ENCODE measurements at places on chromosomes 11 and 22.

DNA sequence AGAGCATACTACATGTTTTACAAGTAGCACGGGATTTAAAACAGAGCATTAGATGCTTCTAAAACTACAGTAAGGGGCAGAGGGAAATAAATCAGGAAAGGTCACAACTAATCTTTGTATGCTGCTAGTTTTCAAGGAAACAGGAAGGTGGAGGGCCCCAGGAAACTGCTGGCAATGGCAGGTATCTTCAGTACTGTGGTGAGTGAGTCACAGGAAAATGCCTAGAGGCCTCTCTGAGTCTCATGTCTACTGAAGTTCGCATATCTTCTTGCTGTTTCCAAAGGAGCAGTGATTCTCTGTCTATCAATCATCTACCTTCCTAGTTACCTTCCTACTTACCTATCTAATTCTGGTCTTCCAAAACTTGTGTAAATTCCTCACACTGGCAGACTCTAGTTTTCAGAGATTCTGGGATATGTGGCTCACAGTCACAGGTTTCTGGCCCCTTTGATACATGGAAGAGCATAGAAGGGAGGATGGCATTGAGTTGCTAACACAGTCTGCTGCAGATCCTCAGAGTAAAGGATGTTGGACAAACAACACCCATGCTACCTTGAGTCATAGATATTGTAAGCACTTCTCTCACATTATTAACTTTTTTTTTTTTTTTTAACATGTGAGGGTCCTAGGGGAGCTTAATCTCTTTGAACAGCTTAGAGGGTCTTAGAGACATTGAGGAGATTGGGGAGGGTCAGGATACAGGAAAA, 58.8 kb upstream of the SYN3 start:
- no peak for DNase-seq

- DNase-seq, result no peak
Measured at GRCh38 chr11:66228521-66228920, 39.9 kb upstream of the RAB1B start.

- DNase-seq, result no peak
Measured at GRCh38 chr11:118886681-118887111, 3.0 kb downstream of the CXCR5 start.

DNA sequence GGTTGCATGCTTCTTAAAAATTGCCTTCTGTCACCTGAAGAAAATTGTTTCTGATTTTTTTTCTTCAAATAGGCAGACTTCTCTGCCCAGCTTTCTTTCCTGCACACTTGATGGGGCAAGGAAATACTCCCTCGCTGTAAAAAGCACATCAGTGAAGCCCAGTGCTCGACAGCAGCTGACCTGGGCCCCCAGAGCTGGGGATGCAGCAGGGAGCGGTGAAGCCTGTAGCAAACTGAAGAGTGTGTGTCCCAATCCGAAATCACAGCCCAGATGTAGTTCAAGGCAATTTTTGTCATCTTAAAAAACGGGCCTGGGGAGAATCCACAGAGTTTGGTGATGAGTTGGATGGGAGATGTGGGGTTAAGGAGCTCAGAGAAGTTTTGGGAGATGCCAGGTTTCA, 27.0 kb upstream of the MPPED1 start:
- no peak for DNase-seq

DNA sequence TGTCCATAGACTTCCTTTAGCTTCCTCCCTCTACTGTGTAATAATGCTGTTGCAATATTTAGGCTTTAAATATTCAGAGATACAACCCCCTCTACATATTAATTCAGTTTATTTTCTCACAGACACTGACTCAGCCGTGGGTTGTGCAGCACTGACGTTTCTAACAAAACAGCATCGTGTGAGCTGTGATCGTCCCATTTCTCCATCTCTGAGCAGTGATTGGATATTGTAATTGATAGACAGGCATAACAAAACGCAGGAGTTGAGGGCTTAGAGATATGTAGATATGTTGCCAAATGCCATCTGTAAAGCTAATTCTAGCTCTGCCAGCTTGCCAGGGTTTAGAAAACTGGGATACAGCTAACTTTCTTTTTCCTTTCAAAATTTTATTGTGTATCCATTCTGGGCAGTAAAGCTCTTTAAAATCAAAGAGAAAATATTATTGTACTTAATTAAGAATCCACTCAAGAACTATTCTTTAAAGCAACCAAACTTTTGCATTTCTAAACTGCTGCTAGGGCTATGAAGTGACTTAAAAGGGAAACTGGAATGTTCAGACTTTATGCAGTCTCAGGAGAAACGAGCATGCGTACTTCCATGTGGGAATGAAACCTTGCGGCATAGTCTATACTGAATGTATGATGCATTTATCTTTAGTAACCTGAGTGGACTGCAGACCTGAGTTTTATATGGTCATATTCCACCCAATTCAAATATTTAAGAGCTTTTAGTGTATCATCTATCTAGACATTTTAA, 22.7 kb downstream of the BTBD10 start:
- DNase-seq, result peak; percentile 48

DNA sequence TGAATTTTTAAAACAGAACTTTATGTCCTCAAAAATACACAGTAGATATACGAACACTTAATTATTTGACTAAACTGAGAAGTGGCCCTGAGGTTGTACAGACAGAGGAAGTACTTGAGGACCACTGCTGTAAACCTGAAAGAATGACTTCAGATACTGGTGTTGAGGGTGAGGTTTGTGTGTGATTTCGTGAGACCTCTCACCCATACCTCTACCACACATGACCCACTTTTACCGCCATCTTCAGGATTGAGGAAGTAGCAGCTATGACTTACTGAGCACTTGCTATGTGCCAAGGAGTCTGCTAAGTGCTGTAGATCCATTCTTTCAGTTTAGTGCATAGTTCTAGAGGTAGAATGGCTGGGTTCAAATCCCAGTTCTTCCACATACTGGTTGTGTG, 21.9 kb downstream of the MMP13 start:
- DNase-seq, result no peak

DNA sequence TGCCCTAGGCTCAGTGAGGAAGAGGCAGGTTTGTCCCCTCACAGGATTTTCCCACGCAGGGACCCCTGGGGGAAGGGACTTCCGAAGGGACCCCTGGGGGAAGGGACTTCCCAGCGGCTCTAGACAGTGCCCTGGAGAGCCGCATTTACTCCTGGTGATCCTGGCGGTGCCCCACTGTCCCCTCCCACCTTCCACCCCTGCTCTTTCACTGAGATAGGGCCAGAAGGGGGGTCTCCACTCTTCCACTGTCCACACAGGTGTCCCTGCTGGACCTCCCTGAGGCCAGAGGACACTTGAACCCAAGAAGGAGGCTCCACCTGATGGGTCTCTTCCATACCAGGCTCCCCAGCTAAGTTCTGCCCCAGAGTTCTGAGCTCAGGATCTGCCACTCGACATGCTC, 1333.9 kb downstream of the BRD1 start:
- DNase-seq, result no peak

DNA sequence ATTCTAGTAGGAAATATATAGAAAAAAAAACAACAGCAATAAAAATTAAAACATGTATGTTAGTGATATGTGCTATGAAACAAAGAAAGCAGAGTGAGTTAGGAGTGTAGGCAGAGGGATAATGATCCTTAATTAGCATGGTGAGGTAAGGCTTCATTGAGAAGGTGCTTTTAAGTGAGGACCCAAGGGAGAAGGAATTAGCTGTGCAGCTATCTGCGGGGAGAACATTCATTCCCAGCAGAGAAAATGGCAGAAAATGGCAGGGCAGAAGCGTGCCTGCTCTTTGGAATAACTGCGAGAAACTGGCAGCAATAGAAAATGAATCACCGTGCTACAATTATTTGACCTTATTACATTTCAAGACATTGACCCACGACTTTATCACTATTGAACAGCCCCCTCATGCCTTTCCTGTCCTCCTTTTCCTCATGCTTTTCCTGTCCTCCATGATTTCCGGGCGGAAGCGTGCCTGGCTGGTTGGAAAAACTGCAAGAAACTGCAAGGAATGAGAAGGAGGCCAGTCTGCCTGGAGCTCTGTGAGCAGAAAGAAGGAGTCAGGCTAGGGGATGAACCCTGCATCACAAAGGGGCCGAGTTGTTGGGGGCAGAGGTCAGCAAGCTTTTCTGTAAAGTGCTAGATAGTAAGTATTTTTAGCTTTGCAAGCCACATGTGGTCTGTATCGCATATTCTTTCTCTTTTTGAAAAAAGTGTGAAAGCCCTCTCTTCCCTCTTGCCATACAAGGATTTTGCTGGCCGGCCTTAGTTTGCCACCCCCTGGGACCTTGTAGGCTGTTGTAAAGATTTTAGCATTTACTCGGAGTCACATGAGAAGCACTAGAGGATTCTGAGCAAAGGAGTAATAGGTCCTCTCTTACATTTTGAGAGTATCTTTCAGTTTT, 37.1 kb upstream of the SWAP70 start:
- DNase-seq, result peak; percentile 80

DNA sequence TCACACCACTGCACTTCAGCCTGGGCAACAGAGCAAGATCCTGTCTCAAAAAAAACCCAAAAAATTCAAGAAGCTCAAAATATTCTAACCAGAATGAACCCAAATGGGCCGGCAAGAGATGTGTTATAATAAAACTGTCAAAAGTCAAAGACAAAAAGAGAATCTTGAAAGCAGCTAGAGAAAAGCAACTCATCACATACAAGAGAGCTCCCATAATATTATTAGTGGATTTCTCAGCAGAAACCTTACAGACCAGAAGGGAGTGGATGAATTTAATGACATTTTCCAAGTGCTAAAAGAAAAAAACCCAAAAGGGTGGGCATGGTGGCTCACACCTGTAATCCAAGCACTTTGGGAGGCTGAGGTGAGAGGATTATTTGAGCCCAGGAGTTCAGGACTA, 22.9 kb upstream of the HORMAD2 start:
- DNase-seq, result no peak

GRCh38 chr11:47992959-47993820, 12.8 kb downstream of the PTPRJ start:
- DNase-seq, result no peak

- DNase-seq, result no peak
Measured at GRCh38 chr11:55658031-55658573, 3.9 kb upstream of the OR4C6 start.

- DNase-seq, result no peak
Measured at GRCh38 chr11:113974741-113975470, at the start of gene HTR3A. HTR3A (plus strand) TSS chr11:113975108; CDS start chr11:113975326, 218 bp downstream.

DNA sequence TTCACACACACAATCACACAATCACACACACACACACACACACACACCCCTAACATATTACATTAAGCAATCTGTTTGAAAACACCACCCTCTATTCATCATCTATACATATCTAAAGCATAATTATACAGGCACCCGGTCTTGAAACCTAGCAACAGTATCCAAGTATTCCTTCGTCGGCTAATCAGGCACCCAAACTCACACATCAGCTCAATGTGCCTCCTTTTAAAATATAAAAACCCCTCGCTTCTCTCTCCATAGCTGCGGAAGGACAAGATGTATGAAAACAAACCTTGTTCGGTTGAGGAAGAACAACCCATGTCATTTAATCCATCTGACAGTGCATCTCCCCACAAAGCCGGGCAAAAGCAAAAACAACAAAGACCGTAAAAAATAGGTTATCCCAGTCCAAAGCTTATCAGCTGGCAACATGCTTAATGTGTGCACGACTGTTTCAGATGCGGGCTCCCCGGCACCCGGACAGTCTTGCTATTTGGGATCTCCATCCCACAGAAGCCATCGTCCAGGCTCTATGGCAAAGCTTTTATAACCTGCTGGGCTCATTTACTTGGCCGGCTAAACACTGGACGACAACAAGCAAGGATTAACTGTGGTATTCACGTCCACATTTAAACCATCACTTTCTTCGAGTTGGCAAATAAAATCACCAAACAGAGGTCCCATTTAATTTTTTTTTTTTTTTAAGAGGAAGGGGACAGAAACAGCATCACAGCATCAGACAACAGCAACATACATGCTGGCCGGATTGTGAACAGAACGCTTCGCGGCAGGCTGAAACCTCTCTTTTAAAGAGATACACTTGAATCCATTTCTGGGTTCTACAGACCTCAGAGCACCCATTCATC, 365.5 kb downstream of the SHANK2 start:
- DNase-seq, result no peak

DNA sequence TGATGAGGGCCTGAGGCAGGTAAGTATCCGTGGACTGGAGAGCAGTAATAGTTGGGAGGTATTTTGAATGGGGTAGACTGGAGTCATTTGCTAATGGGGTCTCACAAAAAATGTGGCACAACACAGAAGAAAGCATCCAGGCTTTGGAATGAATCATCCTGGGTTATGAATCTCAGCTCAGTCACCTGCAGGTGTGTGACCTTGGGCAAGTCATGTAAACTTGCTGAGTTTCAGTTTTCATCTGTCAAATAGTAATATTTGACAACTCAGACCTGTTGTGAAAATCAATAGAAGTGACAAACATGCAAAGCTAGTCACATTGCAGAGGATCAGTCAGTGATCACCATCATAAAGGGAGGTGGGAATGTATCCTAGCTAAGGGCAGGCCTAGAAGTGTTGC, 232.0 kb upstream of the TENM4 start:
- DNase-seq, result no peak

DNA sequence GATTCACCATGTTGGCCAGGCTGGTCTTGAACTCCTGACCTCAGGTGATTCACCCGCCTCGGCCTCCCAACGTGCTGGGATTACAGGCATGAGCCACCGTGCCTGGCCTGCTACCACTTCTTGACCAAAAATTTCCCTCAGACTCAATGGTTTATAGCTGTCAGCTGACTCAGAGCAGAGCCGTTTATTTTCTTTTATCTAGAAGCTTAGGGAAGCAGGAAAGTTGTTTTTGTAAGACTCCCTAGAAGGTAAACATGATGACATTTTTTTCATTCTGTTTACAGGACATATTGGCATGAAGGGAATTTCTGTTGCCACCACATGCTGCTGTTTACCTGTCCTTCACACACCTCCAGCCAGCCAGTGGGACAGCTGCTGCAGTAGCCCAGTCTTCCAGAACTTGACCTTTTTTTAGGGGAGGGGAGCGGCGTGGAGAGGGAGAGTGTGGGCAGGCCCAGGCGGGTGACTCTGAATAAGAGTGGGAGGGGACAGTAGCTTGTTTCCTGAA, 56.1 kb upstream of the PTPRJ start:
- no peak for DNase-seq

DNA sequence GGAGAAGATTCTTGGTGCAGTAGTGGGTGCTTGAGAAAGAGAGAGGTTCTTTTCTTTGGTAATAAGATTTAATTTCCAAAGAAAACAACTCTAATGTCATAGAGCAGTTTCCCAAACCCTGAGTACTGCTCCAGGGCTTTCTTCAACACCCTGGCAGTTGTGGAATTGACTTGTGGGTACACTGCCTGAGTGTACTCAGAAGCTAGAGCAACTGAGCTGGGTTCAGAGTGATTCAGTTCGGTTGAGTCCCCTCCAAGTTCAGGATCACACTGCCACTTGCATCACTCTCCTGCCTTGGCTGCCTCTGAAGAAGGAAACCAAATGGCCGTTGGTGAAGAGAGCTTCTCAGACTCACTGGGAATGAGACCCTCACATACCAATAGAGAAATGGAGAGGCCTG, 5.3 kb downstream of the DMC1 start:
- no peak for DNase-seq

GRCh38 chr11:28228196-28228895, 120.2 kb downstream of the METTL15 start:
- DNase-seq, result no peak

- DNase-seq, result no peak
Measured at GRCh38 chr22:22318723-22319465, 74.3 kb downstream of the VPREB1 start.

- DNase-seq, result no peak
Measured at GRCh38 chr22:20431511-20432192, 6.0 kb downstream of the SCARF2 start.
